ENCODE measurements at places on chromosomes 16 and 17.

DNA sequence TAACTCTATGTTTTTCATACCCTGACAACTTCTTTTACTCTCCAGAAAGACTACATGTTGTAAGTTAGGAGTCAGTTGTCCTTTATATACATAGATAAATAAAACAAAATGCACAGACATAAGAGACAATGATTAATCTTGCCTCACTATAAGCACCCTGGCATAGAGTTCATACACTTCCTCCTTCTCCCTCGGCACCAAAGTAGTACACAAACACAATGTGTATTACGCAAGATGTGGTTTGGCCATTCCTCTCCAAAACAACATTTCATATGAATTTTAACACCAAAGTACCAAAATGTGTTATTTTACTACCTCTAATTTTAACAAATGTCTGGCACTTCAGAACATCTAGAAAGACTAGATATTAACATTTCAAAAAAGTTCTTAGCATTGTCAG lies 17.2 kb upstream of the SLFN11 start:
- no peak for DNase-seq

GRCh38 chr16:8953064-8953463 lies 10.6 kb downstream of the USP7 start:
- no peak for DNase-seq

DNA sequence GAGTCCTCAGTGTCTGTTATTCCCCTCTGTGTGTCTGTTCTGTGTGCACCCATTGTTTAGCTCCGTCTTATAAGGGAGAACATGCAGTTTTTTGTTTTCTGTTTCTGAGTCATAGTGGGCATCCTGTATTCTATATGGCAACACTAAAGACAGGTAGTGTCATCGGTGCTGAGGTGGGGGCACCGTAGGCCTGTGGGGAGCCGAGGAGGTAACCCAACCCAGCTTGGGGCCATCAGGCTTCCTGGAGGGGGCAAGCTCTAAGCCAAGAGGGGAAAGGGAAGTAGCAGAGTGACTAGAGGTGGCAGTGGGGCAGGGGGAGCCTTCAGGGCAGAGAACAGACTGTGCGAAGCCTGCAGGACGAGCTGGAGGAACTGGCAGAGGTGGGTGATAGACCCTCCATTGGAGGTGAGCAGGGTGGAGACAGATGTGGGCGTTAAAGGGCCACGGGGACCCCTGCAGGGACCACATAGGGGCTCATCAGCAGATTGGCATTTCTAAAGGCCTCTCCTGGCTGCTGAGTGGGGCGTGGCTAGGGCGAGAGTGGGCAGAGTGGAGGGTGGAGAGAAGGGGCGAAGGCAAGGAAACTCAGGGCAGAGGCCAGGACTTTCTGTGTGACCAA lies 36.5 kb downstream of the CPNE2 start:
- DNase-seq, result peak; percentile 18

DNA sequence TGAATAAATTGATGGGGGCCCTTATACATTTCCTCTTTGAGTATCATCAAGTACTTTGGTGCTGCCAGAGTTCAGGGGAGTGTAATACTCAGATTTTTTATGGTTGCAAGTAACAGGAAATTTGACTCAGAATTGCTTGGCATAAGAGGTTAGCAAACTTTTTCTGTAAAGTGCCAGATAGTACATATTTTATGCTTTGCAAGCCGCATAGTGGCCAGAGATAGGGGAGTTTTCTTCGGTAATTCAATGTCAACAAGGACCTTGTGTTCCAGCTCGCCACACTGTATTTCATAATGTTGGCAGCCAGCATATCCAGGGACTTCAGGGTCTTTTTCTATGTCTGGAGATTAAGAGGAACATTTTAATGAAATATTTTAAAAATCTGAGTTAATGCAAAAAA lies 51.0 kb upstream of the MARCHF10 start:
- DNase-seq, result no peak

GRCh38 chr16:20178297-20178696 lies 104.6 kb upstream of the GPR139 start:
- DNase-seq, result no peak

GRCh38 chr17:83152745-83153611 lies 73.6 kb downstream of the METRNL start:
- no peak for DNase-seq

GRCh38 chr16:83438326-83438725 lies 369.5 kb upstream of the HSBP1 start:
- DNase-seq, result no peak

- no peak for DNase-seq
Observed at GRCh38 chr16:17367036-17367435, 103.7 kb downstream of the XYLT1 start.

GRCh38 chr16:2385190-2385836 lies 43.9 kb upstream of the CCNF start:
- DNase-seq, result no peak

- no peak for DNase-seq
Observed at GRCh38 chr17:35932586-35932985, 2.0 kb upstream of the RDM1 start.

GRCh38 chr16:84950906-84951305 lies 60.4 kb downstream of the ZDHHC7 start:
- DNase-seq, result no peak

- DNase-seq, result no peak
Observed at GRCh38 chr17:35943537-35943936, at the start of gene LYZL6. LYZL6 (minus strand) TSS chr17:35943713; CDS start chr17:35939356, 4,357 bp downstream.

GRCh38 chr16:74186561-74186971 lies 110.0 kb upstream of the PSMD7 start:
- no peak for DNase-seq

GRCh38 chr16:819336-820043 lies 19.0 kb upstream of the GNG13 start:
- no peak for DNase-seq

DNA sequence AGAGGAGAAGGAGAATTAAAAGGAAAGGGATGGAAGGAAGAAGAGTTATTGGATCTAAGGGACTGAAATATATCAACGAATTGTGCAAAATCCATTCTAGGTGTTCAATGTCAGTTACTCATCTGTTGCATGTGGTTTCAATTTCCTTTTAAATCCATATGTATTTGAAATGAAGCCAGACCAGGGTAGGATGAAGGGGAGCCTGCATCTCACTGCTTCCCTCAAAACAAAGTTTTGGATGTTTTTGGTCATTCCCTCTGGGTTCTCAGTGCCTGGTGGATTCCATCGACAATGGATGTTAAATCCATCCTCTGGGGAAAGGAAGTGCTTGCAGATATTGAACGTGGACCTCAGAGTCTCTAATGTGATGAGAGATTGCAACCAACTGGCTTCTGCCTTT lies 103.5 kb upstream of the XYLT1 start:
- no peak for DNase-seq

GRCh38 chr16:86242244-86243122 lies 267.8 kb upstream of the FOXF1 start:
- DNase-seq, result no peak

- peak; percentile 46 for DNase-seq
Observed at GRCh38 chr16:3058139-3059030, 7.1 kb upstream of the IL32 start.

DNA sequence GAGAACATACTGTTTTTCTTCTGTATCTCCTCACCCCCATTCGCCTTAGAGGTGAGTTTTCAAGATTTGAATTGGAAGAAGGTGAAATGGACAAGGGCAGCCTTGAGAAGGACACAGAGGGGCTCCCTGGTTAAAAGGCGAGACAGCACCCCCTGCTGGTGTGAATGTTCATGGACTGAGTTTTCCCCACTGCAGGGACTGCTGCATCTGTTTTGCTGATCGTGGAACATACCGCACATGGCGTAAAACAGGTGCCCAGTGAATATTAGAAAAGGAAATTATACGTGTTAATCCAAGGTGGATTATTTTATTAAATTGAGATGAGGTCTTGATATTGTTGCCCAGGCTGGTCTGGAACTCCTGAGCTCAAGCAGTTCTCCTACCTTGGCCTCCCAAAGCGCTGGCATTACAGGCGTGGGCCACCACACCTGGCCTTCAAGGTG lies 54.5 kb downstream of the NDE1 start:
- DNase-seq, result peak; percentile 76

DNA sequence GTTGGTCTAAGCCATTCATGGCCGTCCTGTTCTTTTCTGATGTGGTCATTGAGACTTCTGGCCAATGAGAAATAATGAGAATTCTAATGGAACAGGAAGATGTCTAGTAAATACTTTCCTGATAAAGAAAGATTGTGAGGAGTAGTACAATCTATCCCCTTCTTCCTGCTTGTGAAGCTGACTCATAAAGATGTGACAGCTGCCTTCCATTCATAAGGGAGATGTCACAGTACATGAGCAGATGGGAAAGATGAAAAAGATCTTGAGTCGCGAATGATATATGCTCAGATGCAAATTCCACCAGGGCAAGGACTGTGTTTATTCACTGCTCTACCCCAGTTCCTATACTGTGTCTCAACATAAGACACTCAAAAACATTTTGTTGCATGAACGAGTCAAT lies 111.7 kb upstream of the FOXF1 start:
- no peak for DNase-seq

DNA sequence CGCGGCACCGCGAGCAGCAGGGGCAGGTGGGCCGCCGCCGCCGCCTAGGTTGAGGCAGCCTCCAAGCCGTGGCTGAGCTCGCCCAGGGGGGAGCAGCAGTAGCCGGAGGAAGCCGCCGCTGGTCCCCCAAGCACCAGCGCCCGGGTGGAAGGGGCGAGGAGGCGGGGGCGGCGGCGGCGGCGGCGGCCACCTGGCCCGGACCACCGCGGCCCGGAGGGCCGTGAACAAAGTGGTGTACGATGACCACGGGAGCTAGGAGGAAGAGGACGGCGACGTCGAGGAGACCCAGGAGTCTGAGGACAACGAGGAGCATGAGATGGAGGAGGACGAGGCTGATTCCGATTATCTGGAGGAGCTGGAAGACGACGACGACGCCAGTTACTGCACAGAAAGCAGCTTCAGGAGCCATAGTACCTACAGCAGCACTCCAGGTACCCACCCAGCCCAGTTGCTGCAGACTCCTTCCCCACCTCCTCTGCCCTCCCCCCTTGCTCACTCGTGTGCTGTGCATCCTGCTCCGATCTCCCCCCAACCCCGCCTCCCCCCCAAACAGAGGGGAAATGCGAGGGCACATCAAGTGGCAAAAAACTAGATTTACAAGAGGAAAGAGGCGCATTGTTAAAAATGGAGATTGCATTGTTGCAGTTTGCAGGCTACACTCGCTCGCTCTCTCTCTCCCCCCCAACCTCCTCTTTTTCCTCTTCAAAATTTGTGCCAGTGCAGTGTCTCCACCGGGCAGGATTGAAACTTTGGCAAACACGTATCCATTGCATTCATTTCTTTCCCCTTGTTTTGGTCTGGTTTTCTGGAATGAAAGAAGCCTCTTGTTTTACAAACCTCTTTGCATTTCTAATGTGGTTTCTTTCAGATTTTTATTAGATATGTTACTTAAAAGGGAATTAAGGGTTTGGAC lies 41.8 kb upstream of the AMZ2 start:
- DNase-seq, result no peak
